ENCODE measurements at places on chromosomes 16 and 17. TPM values are rescaled to one million over a fixed set of nuclear protein-coding genes. Genes with fewer than 3 reads are reported as not detected.

The TAC4 gene
- total RNA-seq, result not detected

- DNase-seq, result peak; percentile 19
These were observed 64.1 kb downstream of the PLD6 start for GRCh38 chr17:17141860-17142552.

- DNase-seq, result no peak
These were observed 36.9 kb downstream of the CIBAR2 start for GRCh38 chr16:85075236-85075924.

The ATP1B2 gene
- not detected for total RNA-seq

- no peak for DNase-seq
These were observed 85.1 kb downstream of the KANSL1 start for GRCh38 chr17:46108120-46108519.

DNA sequence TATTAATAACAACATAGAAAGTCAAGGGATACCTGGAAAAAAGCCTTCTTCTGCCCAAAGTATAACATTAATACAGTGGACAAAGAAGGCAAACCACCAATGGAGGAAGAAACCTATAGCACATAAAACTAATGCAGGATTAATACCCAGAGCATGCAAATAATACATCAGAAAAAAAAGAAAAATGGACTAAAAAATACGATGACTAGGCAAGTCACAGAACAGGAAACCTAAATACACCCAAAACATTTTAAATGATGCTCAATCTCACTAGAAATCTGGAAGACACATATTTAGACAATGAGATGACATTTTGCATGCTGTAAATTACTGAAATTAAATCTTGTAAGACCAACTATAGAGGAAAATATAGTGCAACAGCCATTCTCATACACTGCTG is 55.9 kb downstream of the MED13 start:
- DNase-seq, result no peak

DNA sequence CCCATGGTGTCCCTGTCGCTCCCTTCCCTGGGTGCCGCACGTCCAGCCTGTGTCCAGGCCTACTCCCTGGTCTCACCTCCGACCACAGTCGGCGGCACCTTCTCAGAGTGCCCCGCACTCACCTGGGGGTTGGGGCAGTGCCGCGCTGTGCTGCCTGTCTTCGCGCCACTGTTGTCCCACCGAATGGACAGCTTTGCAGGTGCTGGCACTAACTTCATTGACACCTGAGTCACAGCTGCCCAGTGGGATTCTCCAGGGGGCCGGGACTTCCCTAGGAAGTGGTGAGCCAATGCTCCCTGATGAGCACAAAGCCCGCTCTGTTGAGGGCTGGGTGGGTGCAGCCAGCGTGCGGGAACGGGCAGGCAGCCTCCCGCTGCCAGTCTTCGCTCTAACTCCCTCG is 24.3 kb upstream of the DBNDD1 start:
- no peak for DNase-seq

The TBC1D16 gene
- 12.3 TPM for total RNA-seq

DNA sequence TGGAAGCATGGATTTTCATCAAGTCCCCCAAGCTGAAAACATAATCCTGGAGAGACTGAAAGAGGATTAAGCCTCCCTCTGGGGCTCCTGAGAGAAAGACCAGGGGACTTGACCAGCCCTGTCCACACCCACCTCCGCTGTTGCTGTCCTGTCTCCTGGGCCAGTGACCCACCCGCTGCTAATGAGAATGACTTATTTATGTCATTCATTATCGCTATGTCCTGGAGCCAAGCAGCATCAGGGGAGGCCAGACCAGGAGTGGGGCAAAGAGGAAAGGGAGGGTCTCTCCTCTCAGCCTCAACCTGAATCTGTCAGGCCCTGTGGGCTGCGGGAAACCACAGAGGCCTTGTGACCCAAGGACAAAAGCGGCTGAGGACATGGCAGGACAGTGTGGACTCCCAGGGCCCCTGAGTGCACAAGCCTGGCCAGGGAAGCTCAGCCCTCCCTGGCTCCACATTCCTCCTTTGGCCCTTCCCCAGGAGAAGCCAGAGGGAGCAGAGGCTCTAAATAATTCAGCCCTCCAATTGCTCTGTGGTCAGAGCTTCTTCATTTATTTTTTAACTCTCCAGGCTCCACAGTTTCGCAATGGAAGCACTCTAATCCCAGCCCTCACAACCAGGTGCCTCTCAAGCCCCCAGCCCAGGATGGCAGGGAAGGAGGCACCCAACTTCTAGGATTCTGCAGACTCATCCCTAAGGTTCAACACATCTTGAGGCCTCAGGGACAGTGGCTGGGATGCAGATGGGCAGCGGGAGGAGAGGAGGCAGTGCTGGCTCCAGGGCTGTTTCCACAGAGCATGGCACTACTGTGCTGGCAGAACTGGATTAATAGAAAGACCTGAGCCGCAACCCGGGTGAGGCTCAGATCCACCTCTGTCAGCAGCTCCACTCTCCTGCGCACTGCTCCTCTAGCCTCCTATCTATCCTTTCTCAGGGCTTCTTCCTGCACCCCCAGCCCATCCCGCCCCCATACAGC is 19.1 kb downstream of the CUEDC1 start:
- DNase-seq, result no peak

The MT1F gene
- total RNA-seq, result 0.72 TPM

DNA sequence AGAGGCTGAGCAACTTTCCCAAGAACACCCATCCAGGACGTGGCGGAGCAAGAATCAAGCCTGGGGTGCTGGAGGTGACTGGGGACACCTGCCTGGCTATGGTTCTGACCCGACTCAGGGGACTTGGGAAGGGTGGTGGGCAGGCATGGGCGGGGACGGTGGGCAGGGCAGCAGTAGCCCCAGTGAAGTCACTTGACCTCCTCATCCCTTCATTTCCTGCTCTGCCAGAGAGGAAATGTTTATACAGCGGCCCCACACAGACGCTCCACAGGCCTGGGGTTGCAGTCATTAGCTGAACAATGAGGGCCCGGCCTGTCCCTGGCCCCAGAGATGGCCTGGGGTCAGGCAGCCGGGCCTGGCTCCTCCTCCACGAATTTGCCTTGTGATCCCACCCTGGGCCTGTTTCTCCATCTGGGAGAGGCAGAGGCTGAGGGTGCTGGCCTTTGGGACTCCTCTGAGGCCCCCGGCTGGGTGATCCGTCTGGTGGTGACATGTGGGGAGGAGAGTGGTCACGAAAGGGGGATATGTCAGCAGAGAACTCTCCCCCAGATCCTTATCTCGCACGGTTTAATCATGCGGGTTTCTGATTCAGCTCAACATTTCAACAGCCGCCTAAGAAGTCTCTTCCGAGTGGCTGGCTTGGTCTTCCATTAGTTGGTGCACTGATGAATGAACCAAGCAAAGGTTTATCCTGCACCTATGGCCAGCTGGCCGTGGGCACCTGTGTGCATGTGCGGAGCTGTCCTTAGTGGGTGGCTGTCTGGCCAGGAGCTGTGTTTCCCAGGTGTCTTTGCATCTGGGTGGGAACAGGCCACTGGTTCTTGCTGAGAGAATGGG is 175.9 kb downstream of the IRF8 start:
- DNase-seq, result no peak

GRCh38 chr16:8583732-8584131 is 6.6 kb downstream of the TMEM114 start:
- DNase-seq, result no peak

GRCh38 chr16:75032655-75033054 is 33.8 kb downstream of the ZNRF1 start:
- DNase-seq, result no peak

The MMP25 gene
- total RNA-seq, result 0.25 TPM

GRCh38 chr16:56411123-56411522 is 14.2 kb downstream of the AMFR start:
- no peak for DNase-seq

The GNAO1 gene
- 0.17 TPM for total RNA-seq

GRCh38 chr17:43864161-43864984 is 17.4 kb downstream of the CD300LG start:
- DNase-seq, result no peak

- peak; percentile 30 for DNase-seq
These were observed 18.3 kb upstream of the WFIKKN2 start for GRCh38 chr17:50816771-50817751.

DNA sequence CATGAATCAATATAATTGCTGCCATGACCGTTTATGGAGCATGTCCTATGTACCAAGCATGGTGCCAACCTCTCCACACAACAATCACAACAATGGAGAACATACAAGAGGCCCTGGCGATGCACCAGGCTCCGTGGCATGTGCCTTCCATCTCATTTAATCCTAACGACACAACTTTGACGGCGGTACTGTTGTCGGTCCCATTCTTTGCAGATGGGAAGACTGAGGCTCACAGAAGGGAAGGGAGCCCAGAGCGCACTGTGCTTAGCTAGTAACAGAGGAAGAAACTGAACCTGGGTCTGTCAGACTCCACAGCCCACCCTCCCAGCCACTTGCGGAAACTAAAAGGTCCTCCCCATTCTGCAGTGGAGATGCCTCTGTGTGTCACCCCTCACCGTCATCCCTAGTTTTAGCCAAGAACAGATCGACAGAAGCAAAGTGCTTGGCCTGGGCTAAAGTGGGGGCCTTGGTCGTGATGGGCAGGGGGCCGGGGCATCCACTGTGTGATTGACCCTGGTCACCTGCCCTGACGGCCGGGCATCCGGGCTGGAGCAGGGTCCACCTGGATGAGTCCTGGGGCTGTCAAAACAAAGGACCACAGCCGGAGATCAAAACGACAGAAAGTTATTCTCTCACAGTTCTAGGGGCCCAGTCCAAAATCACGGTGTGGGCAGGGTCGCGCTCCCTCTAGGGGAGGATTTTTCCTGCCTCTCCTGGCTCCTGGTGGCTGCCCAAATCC is 183.9 kb downstream of the C16orf95 start:
- DNase-seq, result no peak

DNA sequence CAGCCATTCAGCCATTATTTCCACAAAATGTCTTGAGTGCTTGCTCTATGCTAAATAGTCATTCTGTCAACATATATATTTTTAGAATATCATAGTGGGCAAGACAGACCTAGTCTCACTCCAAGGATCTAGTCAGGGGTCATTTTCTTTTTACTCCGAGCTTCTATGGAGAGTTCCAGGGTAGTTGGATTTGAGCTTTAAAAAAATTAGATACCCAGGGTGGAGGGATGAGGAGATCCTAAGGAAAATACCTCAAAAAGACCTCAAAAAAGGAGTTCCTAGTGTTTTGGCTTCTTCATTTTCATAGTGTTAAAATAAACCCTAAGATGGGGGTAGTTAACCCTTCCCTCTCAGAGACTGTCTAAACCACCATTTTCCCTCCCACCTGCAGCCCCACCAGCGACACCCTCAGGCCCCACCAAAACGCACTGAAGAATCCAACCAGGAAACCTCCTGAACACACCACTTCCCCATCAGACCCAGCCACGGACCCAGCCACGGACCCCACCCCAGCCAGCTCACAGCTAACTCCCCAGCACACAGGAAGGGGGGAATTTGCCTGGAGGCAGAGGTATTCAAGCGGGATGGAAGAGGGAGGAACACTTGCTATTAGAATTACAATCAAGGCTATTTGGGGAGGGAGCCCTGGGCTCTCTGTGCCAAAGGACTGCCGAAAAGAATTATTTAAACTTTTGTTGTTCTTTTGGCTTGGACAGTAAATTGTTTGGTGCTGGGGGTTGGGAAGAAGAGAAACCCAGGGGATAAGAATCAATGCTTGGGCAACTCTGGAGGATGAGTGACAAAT is 2.2 kb downstream of the ETV4 start:
- DNase-seq, result no peak

The HCRT gene
- total RNA-seq, result not detected

GRCh38 chr17:39238311-39238972 is 12.7 kb upstream of the STAC2 start:
- peak; percentile 57 for DNase-seq

The NOG gene
- total RNA-seq, result 0.57 TPM

The MYH1 gene
- total RNA-seq, result not detected

GRCh38 chr16:6846452-6846851 is 486.2 kb upstream of the RBFOX1 start:
- no peak for DNase-seq

DNA sequence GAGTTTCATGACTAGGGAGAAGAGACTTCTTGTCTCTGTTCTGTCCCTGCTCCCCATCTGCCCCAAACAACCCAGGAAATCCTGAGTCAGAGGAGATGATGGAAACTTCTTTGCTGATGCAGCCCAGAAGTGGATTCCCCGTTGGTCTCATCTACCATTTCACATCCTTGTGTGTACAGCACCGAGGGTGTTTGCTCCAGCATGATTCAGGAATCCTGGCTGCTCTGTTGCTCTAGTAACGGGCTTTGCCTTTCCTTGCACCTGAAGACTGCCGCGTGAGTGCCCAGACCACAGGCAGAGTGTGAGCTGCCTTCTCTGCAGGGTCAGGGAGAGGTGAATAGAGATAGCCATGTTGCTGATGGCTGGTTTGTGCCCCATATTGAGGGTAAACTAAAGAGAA is 408.4 kb downstream of the CPPED1 start:
- no peak for DNase-seq

DNA sequence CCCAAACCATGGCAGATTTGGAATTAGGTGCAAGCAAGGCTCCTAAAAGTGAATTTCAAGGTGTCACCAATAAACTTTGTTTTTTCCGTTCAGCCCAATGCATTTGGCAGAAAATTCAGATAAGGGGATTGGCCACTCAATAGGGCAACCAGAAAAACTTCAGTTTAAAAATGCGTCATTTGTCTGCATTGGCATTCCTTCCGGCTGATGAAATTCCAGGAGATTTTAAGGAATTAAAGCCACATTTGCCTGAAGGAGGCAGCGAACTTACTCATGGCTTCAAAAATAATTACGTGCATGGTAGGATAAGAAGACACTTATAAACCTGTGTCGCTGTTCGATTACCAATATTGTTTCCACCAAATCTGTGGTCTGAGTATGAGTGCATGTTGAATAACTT is 151.9 kb downstream of the SALL1 start:
- no peak for DNase-seq

GRCh38 chr17:47993964-47994363 is 23.1 kb downstream of the CDK5RAP3 start:
- DNase-seq, result no peak

DNA sequence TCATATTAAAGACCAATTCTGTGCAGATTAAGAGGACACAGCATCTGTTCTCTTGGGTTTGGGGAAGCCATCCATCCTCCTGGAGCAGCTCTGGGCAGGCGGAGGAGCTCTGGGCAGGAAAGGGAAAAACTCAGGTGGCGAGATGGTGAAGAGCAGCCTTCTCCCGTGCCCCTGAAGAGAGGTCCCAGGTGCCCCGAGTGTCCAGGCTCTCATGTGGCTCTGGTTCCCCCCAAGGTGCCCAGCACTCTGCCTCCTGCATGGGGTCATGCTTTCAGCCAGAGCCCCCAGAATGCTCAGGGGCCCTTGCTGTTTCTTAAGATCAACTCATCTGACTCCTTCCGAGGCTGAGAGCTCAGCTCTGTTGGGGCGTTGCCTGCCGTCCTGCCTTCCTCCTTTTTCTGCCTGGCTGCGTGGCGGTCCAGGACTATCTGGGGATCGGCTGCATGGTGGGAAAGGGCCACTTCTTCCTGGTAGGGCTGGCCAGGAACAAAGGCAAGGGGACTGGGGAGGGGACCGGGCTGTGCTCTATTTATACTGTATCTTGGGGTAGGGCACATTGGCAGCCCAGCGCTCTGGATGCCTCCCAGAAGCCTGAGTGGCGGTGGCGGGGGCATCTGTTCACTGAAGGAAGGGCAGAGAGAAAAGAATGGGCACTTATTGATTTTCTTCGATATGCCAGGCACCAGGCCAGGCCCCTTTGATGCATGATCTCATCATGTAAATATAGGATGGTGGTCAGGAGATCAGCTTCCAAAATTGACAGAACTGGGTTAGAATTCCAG is 103.2 kb upstream of the SDK2 start:
- DNase-seq, result no peak

- DNase-seq, result no peak
These were observed 36.3 kb downstream of the GNA13 start for GRCh38 chr17:65020284-65020683.

The WSCD1 gene
- 3.1 TPM for total RNA-seq

GRCh38 chr17:56978441-56979090 is 635 bp downstream of the SCPEP1 start:
- no peak for DNase-seq

Measured in NCI-H460 (cell line).